ENCODE measurements at places on chromosomes 2 and 18. TPM values are rescaled to one million over a fixed set of nuclear protein-coding genes. Genes with fewer than 3 reads are reported as not detected.

DNA sequence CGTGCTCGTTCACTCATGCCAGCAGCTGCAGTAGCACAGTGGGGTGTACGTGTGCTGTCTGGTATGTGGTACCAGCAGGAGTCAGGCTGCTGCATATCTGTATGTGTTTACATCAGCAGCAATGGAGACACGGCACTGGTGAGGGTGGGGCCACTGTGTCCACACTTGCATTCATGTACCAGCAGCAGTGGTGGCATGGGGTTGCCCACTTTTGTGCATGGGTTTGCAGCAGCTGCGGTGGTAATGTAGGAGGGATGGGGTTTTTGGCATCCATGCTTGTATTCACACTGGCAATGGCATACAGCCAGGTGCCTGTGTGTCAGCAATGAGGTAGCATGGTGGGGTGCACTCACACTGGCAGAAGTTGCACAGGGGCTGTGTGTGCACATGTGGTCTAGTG is 187.8 kb downstream of the KCNJ3 start:
- no peak for DNase-seq

The ACMSD gene
- not detected for total RNA-seq

The CAPN14 gene
- 0.05 TPM for total RNA-seq

DNA sequence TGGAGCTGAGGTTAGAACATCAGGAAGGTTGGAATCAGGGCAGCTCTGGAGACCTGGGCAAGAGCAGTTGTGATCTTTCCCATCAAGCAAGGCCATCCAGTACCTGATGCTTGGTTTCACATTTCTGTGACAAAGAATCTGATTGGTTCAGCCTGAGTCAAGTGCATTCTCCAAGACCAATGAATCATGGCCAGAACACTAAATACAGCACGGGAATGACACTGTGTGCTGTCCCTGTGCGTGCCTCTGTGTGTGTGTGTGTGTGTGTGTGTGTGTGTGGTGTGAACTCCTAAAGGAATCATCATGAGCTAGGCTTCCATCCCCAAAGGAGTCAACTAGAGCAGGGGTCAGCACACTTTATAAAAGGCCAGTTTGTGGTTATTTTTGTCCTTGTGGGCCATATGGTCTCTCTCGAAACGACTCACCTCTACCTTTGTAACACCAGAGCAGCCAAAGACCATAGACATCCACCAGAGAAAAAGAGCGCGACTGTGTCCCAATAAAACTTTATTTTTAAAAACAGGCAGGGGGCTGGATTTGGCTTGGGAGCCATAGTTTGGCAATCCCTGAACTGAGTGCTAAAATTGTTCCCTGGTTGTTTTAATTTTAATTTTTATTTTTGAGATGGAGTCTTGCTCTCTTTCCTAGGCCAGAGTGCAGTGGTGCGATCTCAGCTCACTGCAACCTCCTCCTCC is 99.7 kb downstream of the INHBB start:
- no peak for DNase-seq

GRCh38 chr2:240765007-240765406 is 55.0 kb downstream of the KIF1A start:
- no peak for DNase-seq

DNA sequence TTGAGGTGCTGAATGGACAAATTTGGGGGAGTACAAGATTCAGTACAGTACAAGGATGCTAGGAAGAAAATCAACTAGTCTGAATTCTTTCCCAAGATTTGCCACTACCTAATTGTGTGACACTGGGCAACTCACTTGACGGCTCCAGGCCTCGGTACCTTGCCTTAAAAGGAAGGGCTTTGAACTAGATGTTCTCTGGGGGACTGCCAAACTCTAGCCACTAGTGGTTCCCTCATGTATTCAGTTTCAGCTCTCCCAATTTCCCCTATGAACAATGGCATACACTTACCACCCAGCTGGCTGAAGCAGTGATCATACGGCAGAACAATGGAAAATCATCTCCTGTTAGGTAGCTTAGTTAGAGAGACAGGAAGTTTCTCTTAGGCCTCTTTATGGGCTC is 73.4 kb downstream of the VWC2L start:
- DNase-seq, result no peak

The AGBL5 gene
- 24.7 TPM for total RNA-seq

- DNase-seq, result no peak
Observed at GRCh38 chr2:60105906-60106305, 447.5 kb downstream of the BCL11A start.

GRCh38 chr2:167183931-167184330 is 295.7 kb downstream of the XIRP2 start:
- no peak for DNase-seq

The MYL1 gene
- total RNA-seq, result not detected

The GAREM2 gene
- total RNA-seq, result 6.2 TPM

GRCh38 chr18:69538849-69539248 is 138.2 kb downstream of the DOK6 start:
- DNase-seq, result no peak

- DNase-seq, result no peak
Observed at GRCh38 chr2:18975506-18976167, 382.8 kb downstream of the OSR1 start.

DNA sequence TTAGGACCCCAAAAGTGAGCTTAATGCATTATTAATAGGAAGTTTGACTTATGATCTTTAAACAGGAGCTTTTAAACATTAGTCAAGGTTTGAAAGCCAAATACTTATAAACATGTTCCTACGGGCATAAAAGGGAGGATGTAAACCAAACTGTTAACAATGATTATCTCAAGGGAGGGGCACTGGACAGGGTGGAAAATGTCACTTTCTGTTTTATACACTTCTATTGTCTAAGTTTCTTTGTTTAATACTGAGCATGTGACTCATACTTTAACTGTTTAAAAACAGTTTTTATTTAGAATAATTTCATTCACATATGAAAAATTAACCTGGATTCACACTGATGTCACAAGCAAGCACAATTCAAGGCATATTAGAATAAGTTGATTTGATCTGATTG is 18.3 kb upstream of the ITGA6 start:
- DNase-seq, result no peak

GRCh38 chr18:12722731-12723130 is 19.9 kb downstream of the PSMG2 start:
- DNase-seq, result no peak

- DNase-seq, result no peak
Observed at GRCh38 chr18:9596226-9596625, 18.1 kb downstream of the PPP4R1 start.

The UGT1A7 gene
- not detected for total RNA-seq

The LTBP1 gene
- 58.1 TPM for total RNA-seq

The CYP26B1 gene
- 13.4 TPM for total RNA-seq

The PKDCC gene
- total RNA-seq, result 257 TPM

GRCh38 chr18:12628706-12629702 is 28.9 kb downstream of the SPIRE1 start:
- no peak for DNase-seq

DNA sequence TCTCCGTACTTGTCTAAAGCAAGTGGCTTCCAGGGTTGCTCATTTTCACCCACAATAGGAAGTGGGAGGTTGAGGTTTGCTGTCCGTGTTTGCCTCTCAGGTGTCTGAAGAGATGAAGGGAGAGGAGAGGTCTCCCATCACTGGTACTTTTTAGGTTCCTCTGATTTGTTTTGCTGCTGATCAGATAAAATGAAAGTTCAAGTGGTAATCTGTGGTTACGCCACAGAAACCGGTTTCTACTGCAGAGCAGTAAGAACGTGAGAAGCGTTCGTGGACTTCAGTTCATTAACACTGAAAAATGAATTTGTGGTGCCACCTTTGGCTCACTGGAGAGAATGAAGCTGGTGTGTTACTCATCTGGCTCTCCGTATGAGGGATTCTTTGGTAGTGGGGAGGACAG is 118.2 kb downstream of the GBX2 start:
- DNase-seq, result no peak

- DNase-seq, result no peak
Observed at GRCh38 chr2:224666951-224667553, 49.1 kb downstream of the CCDC195 start.

The SERPINB13 gene
- not detected for total RNA-seq

The POTEI gene
- 0.30 TPM for total RNA-seq

The OSBPL6 gene
- total RNA-seq, result 5.2 TPM

DNA sequence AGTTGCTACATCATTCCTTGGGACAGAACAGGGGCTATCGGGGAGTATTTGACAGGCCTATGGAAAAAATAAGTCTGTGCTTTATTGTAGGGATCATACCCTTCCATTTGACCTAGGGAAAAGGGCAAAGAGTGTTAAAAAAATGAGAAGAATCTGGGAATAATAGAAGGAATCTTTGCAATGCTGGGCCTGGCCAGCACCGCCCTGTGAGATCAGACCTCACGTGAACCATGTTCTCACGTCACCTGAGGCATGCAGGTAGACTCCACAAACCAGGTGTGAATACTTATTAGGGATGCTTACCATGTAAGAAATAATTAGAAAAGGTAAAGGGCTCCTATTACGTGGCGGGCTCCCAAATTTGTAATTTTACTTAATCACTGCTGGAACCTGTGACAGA is 177.5 kb upstream of the GATA6 start:
- no peak for DNase-seq

DNA sequence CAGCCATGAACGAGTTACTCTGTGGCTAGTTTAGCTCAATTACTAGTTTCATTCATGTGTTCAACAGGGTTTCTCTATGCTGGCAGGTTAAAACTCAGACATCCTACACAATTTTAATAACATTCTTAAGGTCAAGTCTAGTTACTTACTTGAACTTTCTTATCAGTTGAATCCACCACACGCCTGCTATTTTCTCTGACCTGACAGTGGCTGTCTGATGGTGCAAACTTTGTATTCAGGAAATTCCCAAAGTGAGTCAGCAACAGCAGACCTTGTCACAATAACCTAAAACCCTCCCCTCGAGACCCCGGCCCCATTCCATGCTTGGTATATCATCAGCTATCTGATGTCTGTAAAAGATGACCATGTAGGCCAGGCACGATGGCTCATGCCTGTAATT is 20.8 kb upstream of the CIDEA start:
- no peak for DNase-seq

DNA sequence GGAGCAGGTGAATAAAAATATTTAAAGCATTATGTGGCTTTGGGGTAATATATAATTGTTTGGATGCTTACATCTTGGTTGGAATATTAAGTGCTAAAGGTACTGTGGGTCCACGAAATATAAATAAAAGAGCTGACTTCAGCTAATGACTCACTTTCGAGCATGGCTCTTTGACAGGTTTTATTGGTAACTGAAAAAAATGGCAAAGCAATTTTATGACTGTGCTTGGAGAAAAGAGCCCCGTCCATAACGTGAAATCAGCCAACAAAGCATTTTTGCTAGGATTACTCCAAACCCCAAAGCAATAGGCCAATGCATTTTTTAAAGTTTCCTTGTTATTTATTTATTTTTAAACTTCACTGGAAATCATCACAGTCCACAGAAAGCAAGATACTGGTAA is 397.2 kb upstream of the CDH19 start:
- DNase-seq, result no peak

- DNase-seq, result no peak
Observed at GRCh38 chr18:75269124-75269680, 58.6 kb downstream of the TSHZ1 start.

The TACR1 gene
- 0.43 TPM for total RNA-seq

The SP100 gene
- total RNA-seq, result 77.1 TPM

The ARHGEF33 gene
- total RNA-seq, result 1.3 TPM

The GAREM1 gene
- 4.9 TPM for total RNA-seq

GRCh38 chr2:135023886-135024485 is 23.3 kb downstream of the MAP3K19 start:
- DNase-seq, result no peak

GRCh38 chr18:75293591-75293990 is 83.0 kb downstream of the TSHZ1 start:
- DNase-seq, result no peak

DNA sequence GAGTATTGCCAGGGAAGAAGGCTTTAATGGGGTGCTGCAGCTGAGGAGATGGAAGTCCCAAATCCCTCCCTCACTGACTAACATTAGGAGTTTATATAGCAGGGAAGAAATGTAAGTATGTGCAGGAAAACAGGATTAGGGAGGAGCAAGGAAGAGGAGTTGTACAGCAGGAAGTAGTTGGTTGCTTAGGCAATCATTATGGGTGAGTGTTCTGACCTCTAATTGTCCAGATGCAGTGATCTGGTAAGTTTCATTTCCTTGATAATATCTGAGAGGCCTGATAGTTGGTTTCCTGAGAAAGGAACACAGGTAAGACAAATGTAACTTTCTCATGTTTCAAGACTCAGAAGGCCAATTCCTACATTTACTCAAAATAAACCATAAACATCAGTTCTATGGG is 331.9 kb upstream of the GULP1 start:
- DNase-seq, result no peak

DNA sequence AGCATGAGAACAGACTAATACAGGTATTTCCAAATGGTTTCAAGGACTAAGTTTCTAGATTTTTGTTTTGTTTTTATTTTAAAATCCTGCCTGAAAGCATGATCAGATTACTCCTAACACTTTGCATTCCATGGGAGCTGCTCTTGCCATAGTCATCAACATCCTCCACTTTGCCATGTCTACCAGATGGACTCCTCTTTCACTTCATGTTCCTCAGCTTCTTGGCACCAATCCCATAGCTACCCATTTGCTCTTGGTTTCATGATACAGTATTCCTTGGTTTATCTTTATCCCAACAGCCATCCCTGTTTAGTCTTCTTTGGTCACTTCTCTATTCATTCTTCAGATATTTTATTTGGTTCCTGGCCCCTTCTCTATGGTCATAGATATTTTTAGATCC is 154.2 kb upstream of the CCDC195 start:
- DNase-seq, result no peak

GRCh38 chr2:227509824-227510619 is 38.1 kb downstream of the AGFG1 start:
- DNase-seq, result no peak

- no peak for DNase-seq
Observed at GRCh38 chr2:236535024-236535423, 34.6 kb upstream of the ACKR3 start.

The CYP27C1 gene
- 0.48 TPM for total RNA-seq

GRCh38 chr2:85765081-85765731 is 11.4 kb downstream of the ATOH8 start:
- DNase-seq, result no peak

The EFHD1 gene
- 33.6 TPM for total RNA-seq

The DGUOK gene
- total RNA-seq, result 48.8 TPM

The CDH2 gene
- total RNA-seq, result 9.6 TPM

The VPS54 gene
- total RNA-seq, result 20.5 TPM

DNA sequence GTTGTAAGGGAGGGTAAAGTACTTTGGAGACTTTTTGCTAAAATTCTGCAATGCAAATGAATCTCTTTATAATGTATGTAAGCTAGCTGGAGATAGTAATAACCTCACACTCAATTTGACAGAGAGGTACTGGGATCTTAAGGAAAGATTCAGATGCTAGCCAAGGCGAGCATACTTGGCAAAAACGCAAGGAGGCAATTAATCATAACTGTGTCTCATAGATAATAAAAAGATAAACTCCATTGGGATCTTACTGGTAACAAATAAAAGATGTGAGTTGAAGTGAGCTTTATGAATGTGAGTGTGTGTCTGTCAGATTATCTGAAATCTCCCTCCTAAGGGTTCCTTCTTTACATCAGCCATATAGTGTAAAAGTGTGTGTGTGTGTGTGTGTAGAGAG is 533.0 kb downstream of the TMX3 start:
- DNase-seq, result no peak
